ENCODE measurements at places on chromosomes 5 and 9.
A peak's percentile ranks its signal among the peaks of the same experiment; 100 is the strongest.

DNA sequence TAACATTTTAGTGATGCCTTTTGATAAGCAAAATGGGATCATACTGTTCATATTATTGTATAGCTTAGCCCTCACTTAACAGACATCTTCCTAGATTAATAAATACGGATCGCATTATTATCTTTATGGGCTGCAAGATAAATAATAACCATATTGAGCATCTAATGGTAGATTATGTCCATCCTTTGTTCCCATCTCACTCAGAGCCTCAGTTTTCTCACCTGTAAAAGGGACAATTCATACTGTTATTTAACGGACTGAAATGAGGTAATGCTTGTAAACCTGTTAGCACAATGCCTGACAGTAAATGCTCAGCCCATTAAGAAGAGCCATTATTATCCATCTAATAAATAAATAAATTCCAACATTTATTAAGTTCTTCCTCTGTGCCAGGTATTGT lies 3.0 kb upstream of the RPL26L1 start:
- DNase-seq: no peak

DNA sequence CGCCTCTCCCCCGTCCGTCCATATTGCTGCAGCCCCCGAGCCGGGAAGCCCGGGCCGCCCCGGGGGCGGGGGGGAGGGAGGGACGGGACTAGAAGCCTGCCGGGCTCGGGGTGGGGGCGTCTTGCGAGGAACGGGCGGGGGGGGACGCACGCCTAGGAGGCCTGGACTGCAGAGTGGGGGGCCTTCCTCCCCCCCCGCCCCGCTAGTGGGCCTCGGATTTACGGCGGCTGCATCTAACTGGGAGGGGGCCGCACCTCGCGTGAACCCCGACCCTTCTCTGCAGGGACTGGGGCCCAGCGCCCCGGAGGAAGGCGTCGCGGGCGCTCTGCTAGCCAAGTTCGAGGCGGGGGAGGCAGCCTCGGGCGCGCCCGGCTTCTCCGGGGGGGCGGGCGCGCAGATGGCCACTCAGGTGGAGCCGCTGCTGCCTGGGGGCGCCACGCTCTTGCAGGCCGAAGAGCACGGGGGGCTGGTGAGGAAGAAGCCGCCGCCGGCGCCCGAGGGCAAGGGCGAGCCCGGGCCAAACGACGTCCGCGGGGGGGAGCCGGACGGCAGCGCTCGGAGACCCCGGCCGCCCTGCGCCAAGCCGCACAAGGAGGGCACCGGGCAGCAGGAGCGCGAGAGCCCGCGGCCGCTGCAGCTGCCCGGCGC lies at the start of gene LARP1:
Gene LARP1, plus strand, starts transcription at position 17 of the 648 bp plus-strand sequence. Its CDS starts 381 bp downstream, at position 398.
- no peak for DNase-seq

- DNase-seq: no peak
These were observed 57.4 kb upstream of the NOTCH1 start for GRCh38 chr9:136603216-136603615.

GRCh38 chr5:111699976-111700375 lies 57.0 kb downstream of the NREP start:
- no peak for DNase-seq

DNA sequence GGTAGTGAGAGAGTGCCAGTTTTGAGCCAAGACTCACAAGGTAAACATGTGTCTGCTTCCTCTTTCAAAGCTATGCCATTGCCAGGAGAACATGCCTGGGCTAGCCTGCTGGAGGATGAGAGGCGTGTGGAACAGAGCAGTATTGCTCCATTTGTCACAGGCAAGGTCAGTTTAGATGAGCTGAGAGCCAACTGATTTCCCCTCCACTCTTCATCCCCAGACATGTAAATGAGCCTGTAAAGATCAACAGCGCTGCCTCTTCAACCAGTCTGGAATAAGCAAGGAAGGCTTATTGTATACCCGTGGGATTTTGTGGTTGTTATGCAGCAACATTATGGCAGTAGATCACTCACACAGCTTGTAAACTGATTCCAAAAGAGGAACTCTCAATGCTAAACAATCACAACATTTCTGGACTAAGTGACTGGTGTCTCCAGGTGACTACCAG lies 8.2 kb upstream of the GDNF start:
- DNase-seq: peak; percentile 52

DNA sequence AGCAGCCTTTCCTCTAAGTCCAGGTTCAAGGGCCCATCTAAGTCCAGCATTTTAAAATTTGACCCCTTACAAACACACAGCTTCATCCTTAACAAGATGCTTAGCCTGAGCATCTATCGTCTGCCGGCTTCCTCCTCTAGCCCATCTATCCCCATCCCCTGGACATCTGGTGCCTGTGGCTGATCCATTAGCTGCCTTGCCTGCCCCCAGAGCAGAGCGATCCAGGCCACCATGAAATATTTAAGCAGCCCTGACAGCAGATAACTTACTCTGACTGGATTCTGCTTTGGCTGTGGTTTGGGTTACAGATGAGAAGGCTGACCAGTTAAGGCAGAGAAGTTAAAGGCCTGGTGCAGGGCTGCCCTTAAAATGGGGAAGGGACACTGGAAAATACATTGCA lies 30.9 kb upstream of the CPEB4 start:
- DNase-seq: no peak

DNA sequence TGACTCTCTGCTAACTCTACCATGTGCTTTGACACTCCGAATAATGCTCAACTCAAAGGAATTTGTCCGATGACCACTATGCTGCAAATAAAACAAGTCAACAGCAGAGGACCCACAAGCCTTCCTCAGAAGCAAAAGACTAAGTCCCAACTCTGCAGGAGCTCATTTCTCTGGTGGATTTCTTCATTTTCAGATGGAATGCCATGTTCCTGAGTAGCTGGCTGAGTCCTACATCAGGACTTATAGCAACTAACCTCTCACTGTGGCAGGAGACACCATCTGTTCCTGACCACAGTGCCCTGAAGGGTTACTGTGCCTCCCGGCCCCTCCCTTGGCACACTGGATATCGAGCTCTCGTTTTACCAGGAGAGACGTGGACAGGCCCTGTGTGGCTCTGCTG lies 20.8 kb downstream of the LHFPL2 start:
- DNase-seq: no peak

DNA sequence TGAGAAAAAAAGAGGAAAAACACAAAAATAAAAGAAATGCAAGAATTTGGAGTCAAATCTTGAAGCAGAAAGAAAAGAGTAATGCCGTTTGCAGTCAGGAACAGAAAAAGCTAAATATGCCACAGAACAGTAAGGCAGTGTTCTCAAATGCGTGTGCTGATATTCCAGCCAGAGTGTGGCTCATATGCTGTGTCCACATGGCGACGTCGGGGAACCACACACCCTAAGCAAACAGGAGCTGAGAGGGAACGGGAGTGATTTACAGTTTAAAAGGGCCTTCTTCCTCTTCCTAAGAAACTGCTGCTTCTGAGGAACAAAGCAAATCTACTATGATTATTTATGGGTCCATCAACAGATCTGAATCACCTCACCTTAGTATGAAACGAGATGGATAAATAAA lies 42.7 kb downstream of the DDX31 start:
- DNase-seq: no peak

DNA sequence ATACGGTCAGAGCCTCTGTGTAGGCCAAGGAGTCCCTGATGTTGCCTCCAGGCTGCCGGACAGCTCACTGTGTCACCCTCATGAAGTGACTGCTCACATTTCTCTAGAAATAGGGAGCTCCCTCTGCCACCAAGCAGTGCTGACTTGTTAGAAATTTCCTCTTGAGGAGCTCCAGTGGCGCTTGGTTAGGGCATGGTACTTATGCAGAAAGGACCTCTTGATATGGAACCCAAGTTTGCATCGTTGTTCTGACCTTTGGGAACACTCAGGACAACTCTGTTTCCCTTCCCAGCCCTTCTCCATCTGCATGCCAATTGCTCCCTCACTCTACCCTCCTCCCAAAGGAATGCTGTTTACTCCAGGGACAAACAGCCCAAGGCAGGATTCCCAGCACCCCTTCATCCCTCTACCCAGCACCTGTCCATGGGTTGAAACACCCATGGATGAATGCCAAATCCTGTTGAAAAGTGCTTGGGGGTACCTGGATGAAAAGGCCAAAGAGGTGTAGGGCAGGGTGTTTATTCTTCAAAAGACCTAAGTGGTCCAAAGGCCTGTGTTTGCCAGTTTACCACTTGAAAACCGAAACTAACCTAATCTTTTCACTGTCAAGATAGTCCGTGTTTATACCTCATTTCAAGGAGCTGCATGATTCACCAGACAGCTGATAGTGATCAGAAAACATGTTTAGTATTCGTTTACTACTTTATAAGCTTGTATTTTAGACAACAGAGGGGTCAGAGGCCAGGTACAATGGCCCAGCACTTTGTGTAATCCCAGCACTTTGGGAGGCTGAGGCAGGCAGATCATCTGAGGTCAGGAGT lies 51.1 kb downstream of the KLF4 start:
- no peak for DNase-seq

DNA sequence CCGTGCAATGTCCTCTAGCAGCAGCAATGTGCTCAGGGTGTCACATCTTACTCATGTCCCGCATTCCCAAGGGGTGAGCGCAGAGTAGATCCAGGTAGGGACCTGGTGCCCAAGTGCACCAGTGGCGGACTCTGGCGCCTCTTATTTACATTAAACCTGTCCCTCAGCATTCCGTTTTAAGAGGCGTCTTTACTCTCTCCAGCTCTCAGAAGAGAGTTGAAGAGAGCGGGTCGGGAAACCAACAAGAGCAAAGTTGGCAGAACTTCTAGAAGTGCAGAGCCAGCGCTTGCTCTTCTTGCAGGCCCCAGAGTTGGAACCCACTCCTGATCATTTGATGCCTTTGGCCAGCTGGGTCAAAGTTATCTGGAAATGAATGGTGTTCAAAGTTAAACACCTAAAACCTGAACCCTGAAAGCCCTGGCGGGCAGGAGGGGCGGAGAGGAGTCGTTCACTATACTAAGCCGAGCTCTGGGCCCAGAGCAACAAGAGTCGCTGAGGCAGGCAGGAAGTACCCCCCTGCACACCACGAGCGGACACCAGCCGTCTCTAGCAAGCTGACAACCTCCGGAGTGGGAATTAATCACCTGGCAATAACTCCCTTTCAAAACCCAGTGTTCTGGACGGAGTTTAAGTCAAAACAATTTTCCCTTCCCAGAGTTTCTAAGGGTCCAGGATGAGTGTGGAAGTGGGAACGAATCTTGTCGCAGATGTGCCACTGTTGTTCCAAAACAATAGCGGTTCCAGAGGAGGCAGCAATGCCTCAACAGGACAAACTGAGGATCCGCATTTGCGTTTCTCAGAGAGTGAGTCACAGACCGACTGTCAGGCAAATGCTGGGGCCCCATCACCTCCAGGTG lies 122.8 kb downstream of the TMEM161B start:
- DNase-seq: no peak

DNA sequence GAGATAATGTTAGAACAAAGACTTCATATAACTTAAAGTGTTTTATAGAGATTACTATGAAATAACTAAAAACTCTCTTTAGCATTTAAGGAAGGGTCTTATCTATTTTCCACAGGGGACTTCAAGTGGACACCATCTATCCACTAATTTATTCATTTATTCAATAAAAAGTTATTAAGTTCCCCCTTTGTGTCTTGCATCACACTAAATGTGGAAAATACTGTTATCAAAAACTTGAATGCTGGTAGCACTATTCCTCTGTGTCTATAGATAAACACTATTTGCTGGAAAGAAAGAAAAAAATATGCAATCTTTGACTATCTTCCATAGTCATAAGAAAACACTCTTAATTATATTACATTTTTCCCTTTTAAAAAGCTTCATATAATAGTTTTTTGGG lies 20.1 kb upstream of the ZNF622 start:
- DNase-seq: no peak

DNA sequence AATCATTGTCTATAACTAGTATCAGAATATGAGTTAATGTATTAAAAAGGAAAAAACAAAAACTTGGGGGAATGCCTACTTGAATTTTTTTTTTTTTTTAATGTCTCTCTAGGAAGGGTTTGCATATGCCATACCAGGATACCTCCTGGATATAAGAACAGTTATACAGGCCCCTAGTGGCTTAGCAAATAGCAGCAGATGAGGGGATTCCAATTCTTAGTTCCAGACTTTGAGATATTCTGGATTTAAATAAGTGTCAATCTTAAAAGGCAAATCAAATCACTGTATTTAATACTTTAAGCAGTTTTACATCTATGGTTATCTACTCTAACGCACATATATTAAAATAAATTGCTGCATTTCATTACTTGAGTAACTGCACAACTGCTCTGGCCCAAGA lies 1055.5 kb upstream of the DMAC1 start:
- DNase-seq: no peak
